ENCODE measurements at places on chromosomes 7 and 10.

DNA sequence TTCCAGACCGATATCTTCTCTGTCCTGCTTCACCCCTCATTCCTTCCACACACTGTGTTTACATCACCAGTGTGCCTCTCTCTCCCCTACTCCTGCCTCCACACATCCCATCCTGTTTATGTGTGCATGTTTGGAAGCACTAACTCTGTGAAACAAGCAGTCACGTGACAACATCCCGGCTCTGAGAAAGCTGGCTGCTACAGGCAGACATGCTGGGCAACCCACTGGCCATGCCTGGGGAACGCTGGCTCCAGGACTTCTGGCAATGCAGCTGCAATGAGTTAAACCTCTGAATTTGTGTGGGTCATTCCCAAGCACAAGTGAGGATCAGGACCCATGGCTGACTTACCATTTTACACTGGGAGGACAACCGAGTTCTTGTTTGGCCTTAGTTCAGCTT, 74.0 kb downstream of the WNT2 start:
- no peak for DNase-seq

- no peak for DNase-seq
These were observed 11.7 kb upstream of the HILPDA start for GRCh38 chr7:128443831-128444600.

DNA sequence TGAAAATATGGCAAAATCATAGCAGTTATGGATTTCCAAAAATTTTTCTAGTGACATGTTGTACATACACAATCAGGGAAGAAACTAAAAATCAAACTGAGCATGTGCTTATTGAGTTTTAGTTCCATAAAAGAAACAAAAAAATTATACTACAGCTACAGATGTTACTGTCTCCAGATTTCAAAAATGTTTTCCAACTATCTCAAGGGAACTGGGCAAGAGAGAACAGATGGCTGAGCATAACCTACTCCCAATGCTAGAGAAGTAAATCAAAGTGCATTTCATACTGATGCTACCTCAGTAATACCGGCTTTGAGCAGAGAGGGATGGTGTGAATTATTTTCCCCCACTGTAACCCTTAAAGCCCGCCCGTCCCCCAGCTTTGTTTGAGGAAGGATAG, 40.7 kb upstream of the KMT2C start:
- no peak for DNase-seq

DNA sequence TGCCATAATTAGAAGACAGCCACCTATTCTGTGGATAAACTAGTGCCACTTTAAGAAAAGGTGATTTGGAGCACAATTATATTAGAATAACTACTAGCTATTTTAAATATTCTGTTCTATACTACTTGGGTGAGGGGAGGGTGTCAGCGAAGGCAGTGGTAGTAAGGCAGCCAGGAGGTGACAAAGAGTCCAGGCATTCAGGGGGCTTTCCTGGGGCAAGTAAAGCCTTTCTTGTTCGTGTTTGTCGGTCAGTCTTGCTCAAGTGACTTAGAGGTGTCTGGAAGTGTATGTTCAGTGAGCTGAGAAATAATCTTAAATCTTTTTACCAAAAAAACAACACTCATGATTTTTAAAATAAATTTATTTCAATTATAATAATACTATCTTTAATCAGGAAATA, 34.4 kb downstream of the ADD3 start:
- DNase-seq: no peak

- no peak for DNase-seq
These were observed 33.6 kb downstream of the WASL start for GRCh38 chr7:123715198-123715597.

DNA sequence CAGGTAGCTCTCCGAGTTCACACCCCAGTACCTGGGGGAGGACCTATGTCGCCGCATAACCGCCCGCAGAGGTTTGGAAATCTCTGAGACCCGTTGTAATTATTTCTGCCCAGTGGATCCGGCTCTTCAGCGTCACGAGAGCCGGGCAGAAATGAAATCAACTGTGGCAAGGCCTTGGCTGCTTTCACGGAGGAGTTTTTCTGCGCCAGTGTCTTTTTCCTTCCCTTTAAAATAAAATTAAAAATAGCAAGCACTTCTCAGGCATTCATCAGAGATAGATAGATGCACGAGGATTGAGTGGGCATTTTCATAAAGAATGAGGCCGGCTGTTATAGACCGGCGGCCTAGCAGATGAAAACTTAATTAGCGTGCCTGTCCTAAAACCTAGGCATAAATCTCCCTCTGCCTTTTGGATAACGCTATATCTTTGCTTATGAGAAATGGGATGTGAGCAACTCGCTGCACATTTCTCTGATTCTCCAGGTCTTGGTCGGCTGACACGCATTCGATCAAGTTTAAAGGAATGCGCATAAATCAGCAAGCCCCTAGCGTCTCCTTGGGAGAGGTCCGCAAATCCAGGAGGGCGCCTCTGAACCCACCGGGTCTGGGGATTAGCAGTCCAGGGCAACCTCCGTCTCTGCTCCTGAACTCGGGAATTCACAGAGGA, 6.4 kb downstream of the HOXA13 start:
- DNase-seq: no peak

GRCh38 chr10:72784551-72785351, 92.8 kb downstream of the MCU start:
- no peak for DNase-seq

GRCh38 chr10:4073912-4074311, 288.9 kb upstream of the KLF6 start:
- DNase-seq: no peak

DNA sequence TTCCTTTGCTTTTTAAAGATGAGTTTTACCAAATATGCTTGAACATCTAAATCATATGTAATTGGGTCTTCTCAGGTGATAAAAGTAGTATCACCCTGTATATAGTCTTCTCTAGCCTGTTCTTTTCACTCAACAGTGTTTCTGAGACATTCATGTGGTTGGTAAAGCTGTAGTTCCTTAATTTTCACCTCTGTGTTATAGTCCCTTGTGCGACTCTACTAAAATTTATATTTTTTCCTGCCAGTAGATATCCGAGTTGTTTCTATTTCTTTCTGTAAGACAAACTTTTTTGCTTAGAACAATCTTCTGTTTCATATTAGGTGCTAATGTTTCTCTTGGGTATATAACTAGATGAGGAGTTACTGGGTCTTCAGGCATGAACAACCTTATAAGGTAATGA, 35.6 kb downstream of the SYPL1 start:
- no peak for DNase-seq

GRCh38 chr7:107773027-107773426, 29.1 kb downstream of the CBLL1 start:
- DNase-seq: no peak

DNA sequence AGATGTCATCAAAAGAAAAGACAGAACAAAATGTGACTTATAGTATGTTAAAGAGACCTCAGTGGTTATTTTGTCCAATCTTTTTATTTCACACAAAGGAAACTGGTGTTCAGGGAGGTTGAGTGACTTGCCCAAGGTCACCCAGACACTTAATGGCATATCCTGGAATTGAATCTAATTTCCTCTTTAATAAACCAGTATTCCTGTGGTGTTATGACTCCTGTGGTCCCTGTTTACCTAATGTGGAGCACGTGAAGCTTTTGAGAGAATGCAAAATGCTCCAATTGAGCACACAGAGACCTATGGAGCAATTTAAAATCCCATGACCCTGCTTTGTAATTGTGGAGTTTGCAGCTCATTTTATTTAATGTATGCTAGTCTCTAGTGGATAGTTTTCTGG, 251.9 kb downstream of the REEP3 start:
- no peak for DNase-seq

- no peak for DNase-seq
These were observed 39.7 kb downstream of the TES start for GRCh38 chr7:116249969-116250553.

GRCh38 chr7:3259711-3260400, 41.2 kb upstream of the SDK1 start:
- no peak for DNase-seq

GRCh38 chr7:93043385-93043985, 74.3 kb downstream of the SAMD9 start:
- DNase-seq: no peak

GRCh38 chr10:107163076-107163855, 1.2 kb downstream of the SORCS1 start:
- no peak for DNase-seq

- DNase-seq: no peak
These were observed 28.6 kb downstream of the MACC1 start for GRCh38 chr7:20188567-20188966.

- DNase-seq: no peak
These were observed 107.4 kb downstream of the ZRANB1 start for GRCh38 chr10:125049216-125049881.

- no peak for DNase-seq
These were observed 992 bp upstream of the MGMT start for GRCh38 chr10:129465796-129466702.

DNA sequence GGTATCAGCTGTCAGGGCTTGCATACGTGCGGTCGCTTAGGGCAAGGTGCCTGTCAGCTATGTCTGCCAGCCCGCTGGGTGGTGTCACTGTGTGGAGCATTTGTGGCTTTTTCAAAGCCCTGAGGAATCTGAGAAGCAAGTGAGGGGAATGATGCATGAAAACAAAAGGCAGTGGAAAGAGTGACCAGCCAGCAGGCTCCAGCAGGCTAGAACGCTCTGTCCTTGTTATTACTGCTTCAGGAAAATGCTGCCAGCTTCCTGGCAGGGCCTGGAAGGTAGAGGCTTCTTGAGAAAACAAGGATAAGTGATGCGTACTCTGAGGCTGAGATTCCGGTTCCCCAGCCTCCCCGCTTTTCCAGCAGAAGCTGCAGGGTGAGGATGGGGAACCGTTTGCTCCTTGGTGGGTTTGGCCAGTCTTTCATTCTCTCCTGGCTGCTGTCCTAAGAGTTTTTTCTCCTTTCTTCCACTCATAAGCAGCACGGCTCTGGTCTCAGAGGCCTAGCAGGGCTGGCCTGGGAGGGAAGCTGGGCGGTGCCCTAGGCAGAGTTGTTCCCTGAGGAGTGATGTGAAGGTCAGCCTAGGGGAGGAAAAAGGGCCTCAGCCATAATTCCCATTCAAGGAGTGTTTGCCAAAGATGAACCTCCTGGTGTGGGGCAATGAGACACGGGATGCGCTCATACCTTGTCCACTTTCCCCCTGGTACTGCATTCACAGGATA, 42.8 kb upstream of the MKLN1 start:
- DNase-seq: no peak

DNA sequence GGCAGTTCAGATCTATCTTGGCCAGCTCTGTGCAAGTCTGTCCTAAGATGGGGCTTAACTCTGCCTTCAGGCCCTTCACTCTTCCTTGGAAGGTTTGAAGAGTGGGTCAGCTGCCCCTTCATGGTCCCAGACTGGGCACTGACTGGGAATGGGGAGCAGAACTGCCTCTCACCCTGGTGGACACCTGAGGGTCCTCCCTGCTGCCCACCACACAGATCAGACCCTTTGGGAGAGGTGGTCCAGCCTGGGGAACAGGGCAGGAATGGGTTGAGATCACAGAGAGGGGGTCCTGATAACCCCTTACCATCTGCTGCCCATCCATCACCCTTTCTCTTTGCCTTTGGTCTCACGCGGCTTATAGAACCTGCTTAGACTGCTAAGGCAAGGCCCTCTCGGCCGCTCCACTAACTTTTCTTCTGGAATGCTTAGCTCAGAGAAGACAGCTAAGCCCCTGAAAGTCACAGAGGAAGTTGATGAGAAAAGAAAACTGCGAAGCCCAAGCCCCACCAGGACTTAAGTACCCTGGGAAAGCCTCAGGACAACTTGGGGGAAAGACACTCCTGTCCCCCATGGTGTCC, 402 bp upstream of the CDHR1 start:
- DNase-seq: no peak

GRCh38 chr10:48638739-48639527, 34.1 kb upstream of the ARHGAP22 start:
- DNase-seq: no peak

GRCh38 chr10:46019177-46019528, 11.3 kb downstream of the NCOA4 start:
- DNase-seq: no peak

DNA sequence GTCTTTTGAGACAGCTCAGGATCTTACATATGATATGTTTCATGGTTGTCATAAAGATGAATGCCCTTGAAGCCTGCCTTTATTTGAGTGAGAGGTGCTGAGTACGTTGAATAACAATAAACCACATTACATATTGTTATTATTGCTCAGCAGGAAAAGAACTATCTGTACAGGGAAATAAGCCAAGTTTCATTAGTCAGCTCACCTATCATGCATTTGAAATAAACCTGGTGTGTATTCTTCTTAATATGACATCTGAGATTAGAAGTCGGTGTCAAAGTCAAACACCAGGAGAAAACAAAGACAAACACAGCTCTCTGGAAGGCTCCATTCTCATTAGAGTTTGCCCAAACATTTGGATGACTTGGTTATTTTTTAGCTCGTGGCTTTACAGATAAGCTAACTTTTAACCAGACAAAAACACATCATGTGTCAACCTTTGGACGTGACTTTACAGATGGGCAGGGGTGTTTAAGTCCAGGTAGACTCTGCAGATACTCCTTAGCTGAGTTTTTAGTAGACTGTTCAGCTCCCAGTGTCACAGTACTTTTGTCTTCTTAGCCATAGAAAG, 71.2 kb upstream of the AOAH start:
- no peak for DNase-seq

GRCh38 chr7:159198016-159198724, 53.5 kb upstream of the VIPR2 start:
- no peak for DNase-seq
